Cerebellar nuclear complex (tissue), 1 donor: ENCODE measurements at places on chromosomes 1 and 21.

DNA sequence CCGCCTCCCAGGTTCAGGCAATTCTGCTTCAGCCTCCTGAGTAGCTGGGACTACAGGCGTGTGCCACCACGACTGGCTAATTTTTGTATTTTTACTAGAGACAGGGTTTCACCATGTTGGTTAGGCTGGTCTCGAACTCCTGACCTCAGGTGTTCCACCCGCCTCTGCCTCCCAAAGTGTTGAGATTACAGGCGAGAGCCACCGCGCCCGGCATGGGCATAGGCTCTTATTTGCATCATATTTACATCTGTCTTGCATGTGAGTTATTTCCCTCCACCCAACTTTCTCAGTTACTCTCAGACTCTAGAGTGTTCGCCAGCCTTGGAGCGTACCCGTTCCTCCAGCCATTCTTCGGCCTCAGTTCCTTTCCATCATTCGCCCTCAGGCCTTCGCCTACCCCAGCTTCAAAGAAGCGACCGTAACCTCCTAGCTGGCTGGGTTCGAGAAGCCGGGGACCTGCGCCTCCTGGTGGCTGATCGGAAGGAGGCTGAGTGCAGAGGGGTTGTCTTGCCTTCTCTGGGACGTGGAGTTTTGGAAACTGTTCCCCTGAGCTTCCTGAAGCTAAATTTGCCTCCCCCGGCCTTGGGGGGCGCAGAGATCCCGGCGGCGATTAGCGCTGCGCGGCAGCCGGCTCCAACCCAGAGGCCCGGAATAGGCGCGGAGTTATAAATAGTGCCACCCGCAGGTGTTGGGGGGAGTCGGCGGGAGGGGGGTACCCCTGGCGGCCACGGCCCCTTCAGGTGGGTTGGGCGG lies 3.6 kb upstream of the ZBTB7B start:
- DNase-seq: peak; percentile 31

GRCh38 chr21:45269861-45270260 lies 17.8 kb downstream of the POFUT2 start:
- no peak for DNase-seq

DNA sequence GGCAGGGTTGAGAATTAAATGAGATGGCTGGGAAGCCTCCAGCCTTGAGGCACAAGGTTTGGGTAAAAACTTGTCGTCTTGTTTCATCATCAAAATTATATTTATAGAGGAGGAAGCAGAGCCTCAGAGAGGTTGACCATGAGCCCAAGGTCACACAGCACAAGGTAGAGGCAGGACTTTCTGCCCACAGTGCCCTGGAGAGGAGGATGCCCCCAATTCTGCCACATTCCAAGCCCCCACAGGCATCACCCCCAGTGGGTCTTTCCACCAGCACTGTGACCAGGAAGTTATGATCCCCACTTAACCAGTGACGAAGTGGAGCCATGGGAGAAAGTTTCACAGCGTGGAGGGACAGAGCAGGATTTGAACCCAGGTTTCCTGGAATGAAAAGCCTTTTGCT lies 400.0 kb downstream of the MATN1 start:
- no peak for DNase-seq

- no peak for DNase-seq
Measured at GRCh38 chr1:200112290-200112689, 84.8 kb downstream of the NR5A2 start.

- no peak for DNase-seq
Measured at GRCh38 chr1:63775418-63776127, 1.8 kb downstream of the ROR1 start.

- DNase-seq: no peak
Measured at GRCh38 chr1:178651742-178652141, 73.3 kb upstream of the RALGPS2 start.

DNA sequence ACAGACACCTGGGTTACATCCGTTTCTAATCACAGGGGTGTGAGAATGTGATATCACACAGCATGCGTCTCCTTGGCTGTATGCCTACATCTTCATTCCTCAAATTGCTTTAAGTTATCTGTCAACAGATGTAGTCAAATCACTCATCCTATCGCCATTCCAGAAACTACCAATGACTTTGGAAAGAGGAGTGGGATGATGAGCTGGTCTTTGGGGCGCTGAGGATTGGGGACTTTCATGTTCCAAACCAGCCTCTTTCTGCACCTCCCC lies 104.8 kb downstream of the NAV1 start:
- no peak for DNase-seq

GRCh38 chr1:246897302-246897701 lies 34.4 kb downstream of the AHCTF1 start:
- DNase-seq: no peak

- no peak for DNase-seq
Measured at GRCh38 chr1:3533067-3534048, 78.0 kb downstream of the MEGF6 start.

- DNase-seq: no peak
Measured at GRCh38 chr1:212782422-212783154, 9.0 kb downstream of the NSL1 start.

DNA sequence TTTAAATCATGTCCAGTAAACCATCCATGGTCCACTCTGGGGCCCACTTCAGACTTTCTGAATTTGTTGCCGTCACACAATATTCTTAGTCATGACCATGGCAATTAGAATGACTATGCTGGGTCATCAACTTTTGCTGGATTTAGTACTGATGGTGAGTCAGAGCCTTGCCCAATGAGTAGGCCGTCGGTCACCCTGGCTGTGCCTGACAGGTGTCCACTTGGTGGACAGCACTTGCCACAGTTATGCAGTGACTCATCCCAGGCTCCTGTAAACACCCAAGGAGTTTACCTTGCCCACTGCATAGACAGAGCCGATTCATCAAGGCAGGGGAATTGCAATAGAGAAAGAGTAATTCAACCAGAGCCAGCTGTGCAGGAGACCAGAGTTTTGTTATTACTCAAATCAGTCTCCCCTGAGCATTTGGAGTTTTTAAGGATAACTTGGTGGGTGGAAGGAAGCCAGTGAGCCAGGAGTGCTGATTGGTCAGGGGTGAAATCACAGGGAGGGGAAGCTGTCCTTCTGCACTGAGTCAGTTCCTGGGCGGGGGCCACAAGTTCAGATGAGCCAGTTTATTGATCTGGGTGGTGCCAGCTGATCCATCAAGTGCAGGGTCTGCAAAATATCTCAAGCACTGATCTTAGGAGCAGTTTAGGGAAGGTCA lies 333.8 kb downstream of the PTPRU start:
- DNase-seq: no peak

DNA sequence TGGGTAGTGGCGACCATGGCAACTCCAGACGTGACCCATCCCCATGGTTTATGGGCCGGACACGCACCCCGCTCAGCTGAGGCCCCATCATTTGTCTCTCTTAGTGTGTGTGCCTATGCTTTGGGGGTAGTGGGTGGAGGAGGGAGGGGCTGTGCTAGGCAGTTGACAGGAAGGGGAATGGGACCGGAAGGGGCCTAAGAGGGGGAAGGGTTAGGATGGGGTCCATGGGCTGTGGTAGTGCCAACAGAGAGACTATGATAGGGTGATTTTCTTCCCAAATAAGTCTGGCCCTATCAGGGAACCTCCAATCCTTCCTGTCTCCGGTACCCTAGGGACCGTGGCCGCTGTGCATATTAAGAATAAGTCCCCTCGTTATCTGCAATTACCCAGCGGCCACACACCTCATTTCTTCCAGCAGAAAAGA lies 9.9 kb downstream of the DMAP1 start:
- no peak for DNase-seq

DNA sequence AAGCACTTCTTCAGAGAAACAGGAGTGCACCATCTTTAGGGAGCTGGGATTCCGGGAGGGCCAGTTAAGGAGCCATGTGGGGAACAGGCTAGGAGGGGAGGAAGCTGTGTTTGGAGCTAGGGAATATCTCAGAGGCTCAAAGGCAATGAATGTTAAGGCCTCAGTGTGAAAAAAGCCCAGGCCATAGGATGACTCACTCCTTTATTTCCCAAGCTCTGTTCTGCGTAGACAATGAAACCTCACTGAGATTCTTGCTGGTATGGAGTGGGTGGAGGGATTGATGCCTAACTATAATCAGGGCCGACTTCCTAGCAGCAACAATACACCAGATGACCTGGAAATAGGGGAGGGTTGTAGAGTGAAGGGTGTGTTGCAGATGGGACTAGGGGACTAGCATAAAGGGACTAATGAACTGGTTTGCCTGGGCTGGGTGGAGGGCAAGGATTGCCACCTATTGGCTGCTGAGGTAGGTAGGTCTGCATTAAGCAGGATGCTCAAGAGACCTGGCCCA lies 2.1 kb downstream of the GNAT2 start:
- DNase-seq: no peak

GRCh38 chr21:36111238-36111637 lies 23.6 kb upstream of the CBR3 start:
- DNase-seq: no peak

GRCh38 chr1:188270497-188270896 lies 1441.7 kb downstream of the PLA2G4A start:
- no peak for DNase-seq

DNA sequence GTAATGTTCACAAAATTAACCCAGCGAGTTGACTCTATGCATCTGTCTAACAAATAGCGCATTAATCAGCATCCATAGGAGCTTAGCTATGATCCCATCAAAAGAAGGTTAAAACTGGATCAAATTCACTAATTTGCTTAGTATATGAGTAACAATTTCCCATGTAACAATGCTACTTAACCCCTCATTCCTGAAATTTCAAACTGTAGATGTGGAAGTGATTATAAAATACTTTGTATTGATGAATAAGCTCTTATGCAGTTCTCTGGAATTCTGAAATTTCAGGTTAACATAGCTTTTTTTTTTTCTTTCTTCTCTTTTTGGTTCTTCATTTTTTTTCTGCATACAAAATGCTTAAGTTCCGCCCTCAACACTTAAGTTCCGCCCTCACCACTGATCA lies 1272.7 kb downstream of the KCNT2 start:
- DNase-seq: no peak

DNA sequence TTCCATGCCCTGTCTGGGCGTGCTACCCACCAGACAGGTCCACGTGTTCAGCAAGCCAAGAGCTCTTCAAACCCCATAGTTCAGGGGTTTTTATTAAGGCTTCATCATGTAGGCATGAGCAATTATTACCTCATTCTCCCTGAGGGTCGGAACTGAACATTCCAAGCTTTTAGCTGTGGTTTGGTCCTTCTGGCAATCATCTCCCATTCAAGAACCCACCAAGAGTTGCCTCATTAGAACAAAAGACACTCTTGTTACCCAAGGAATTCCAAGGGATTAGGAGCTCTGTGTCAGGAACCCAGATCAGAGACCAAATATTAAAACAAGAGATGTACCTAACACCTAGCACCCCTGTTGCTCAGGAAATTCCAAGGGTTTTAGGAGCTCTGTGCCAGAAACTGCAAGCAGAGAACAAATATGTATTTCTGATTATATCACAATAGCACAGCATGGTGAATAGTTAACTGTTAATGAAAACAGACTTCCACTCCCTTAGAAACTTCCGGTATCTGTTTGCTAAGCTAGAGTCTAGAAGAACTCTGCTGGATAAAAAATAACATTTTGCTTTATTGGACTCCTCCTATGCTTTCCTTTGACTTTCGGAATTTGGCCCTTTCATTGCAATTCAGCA lies 201.2 kb upstream of the L1TD1 start:
- DNase-seq: no peak

GRCh38 chr1:211541720-211542477 lies 37.1 kb downstream of the SLC30A1 start:
- no peak for DNase-seq

DNA sequence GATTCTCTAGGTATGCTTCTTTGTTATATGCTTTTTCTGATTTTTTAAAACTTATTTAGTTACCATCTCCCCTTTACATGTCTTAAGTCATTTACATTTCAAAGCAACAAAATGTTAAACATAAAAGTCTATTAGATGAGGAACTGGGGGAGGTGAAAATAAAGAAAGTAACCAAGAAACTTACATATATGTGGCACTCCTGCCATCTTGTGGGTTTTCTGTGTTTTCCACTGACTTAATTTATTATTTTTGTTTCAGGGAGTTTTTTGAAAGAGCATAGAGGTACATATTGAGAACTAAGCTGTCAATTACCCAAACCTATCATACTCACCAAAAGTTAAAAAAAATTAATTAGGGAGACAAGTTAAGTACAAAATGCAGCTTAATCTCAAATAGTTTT lies 1531.1 kb downstream of the MRPL39 start:
- no peak for DNase-seq

DNA sequence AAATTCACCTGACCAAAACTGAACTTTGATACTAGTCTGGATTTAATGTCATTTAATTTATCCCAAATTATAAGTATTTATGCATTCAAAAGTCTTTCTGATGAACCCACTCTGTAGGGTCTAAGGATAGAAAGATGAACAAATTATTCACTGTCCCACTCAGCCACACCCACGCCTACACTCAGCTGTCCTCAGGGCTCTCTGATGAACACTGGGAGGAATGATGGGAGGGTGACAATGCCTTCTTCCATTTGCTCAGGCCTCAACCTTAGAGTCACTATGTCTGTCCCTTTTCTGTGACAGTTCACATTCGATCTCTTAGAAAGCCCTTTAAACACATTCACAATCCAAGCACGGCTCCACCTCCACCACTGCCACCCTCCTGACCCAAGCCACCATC lies 41.8 kb downstream of the KCNJ6 start:
- DNase-seq: no peak

DNA sequence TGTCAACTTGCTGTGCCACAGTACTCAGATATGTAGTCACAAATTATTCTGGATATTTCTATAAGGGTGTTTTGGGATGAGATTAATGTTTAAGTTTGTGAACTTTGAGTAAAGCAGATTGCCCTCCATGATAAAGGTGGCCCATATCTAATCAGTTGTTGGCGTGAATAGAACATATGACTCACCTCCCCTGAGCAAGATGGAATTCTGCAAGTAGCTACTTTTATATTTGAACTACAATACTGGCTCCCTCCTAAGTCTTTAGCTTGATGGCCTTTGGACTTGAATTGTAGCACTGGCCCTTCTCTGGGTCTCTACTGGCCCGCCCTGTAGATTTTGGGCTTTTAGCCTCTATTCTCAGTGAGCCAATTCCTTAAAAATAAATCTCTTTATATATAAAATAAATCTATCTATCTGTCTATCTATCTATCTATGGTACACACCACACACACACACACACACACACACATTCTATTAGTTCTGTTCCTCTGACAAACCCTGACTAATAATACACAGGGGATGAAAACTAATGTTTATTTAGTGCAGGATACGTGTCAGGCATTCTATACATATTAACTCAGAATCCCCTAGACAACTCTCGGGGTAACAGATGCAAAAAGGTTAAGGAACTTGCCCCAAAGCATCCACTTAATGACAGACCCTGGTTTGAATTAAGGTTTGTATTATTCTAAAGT lies 37.9 kb upstream of the PDC start:
- no peak for DNase-seq

GRCh38 chr21:30209601-30210000 lies 6.3 kb downstream of the CLDN8 start:
- DNase-seq: no peak

GRCh38 chr1:59497616-59498015 lies 200.7 kb downstream of the FGGY start:
- peak; percentile 33 for DNase-seq

- DNase-seq: no peak
Measured at GRCh38 chr21:33654412-33654811, 12.1 kb downstream of the ITSN1 start.

GRCh38 chr1:7562729-7563605 lies 208.1 kb upstream of the VAMP3 start:
- no peak for DNase-seq
